BJ (cell line): ENCODE measurements at places on chromosomes 6 and 20. TPM values are rescaled to one million over a fixed set of nuclear protein-coding genes. Genes with fewer than 3 reads are reported as not detected.

GRCh38 chr6:151326116-151326825 is 65.1 kb downstream of the ZBTB2 start:
- no peak for DNase-seq

DNA sequence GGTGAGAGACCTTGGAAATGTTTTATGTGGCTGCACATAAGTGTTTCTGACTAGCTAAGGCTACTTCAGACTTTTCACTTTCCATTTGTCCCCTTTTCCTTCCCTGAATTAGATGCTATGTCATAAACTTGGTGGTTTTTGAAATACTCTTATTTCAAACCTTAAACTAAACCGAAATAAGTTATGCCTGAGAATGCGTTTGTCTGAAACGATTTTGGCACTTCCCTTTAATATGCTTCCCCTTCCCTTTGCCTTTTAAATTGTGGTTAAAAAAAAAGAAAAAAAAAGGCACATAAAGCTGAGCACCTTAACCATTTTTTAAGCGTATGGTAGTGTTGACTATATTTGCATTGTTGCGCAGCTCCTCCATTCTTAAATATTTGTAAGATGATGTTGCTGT is 14.3 kb downstream of the ZNF451 start:
- DNase-seq = no peak

- no peak for DNase-seq
Observed at GRCh38 chr6:145457556-145457955, 277.8 kb downstream of the EPM2A start.

DNA sequence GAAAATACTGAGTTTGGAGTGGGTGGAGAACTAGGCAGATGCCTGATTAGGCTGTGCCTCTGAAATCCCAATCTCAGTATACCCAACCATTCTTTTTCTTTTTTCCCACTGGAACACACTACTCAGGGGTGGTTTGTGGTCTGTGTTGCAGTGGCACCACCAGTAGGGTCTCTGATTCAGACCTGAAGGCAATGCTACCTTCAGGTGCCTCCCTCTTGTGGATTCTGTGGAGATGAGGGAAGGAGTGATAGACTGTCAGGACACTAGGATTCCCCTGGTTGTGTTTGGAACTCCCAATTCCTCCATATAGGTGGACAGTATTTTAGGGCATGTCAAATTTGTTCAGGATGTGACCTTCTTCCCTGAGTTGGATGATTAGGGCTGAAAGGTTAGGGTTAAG is 47.4 kb upstream of the SYNCRIP start:
- no peak for DNase-seq

- peak; percentile 5 for DNase-seq
Observed at GRCh38 chr20:62980380-62980960, 26.3 kb downstream of the BHLHE23 start.

- no peak for DNase-seq
Observed at GRCh38 chr20:58406422-58407001, 17.5 kb downstream of the VAPB start.

DNA sequence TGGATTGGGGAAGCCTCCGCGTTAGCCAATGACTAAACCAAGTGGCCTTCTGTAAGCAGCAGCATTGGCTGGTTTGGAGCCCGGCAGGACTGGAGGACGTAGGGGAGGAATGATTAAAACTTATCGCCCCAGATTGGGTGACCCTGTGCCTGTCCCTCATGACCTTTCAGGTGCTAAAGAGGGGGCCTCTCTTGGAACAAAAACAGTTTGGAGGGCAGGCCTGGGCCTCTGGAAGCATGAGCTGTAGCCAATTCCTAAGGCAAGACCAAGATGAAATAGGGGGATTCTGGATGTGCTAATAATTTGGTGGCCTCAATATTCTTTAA is 1.4 kb downstream of the GMPR start:
- no peak for DNase-seq

DNA sequence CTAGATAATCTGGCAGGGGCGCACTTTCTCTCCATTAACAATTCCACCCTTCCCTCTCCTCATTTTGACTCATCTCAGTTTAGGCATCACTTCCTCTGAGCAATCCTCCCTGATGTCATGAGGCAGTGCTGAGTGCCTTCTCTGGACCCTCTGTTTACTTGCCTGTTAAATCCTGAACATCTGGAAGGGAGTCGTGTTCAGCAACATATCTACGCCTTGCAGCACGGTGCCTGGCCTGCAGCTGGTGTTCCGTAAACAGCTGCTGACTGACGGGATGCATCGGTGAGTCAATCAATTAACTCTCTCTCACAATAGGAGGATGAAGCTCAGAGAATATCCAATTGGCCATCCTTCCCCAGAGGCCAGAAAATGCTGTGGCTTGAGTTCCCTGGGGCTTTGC is 613.5 kb downstream of the PTPRT start:
- no peak for DNase-seq

DNA sequence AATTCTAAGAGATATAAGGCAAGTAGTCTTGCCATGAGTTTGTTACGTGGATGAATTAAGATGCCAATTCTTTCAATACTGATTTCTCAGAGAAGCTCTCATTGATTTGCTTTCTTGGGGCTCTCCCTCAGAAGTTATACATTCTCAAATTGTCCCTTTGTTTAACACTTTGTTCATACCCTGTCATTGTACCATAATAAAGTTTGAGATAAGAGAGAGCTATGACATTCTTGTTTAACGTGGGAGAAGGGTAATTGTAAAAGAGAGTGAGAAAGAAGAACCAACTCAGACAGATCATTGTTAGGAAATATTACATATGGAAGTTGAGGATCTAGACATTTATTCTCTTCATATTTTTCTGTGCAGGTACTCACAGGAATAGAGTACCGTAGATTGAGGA is 19.1 kb downstream of the ACSS2 start:
- DNase-seq = no peak

DNA sequence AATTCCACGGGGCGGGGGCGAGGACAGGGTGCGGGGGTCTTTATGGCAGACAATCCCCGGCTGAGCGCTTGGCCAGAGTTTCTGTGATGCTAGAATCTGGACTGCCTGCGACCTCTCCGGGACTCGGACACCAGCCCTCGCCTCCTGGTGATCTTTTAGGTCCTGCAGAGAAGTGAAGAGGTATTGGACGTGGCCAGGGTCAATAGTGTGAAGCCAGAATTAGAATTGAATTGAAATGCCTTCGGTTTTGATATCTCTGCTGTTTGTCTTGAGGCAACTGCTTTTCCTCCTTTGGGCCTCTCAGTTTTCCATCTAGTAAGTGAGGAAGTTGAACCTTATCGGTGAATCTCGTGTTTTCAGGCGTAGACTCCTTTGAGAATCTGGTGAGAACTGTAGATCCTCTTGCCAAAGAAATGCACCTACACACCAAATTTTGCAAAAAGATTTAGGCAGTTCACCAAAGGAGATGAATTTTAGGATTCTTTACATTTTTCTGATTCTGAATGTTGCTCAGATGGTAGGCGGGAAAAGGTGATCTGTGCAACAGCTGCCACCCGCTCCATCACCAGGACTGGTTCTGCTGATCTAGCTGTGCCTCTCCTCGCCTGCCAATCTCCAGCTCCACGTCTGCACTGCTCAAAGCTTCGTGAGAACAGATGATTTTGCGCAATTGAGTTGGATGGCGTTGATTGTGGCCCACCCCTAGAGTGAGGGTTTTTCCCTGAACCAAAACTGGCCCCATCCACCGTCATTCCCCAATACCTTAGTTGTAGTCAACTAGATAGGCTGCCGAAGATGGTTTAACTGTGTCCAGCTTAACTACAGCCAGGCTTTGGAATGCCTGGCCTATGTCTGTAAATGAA is 837 bp upstream of the OSER1 start:
- DNase-seq = no peak

DNA sequence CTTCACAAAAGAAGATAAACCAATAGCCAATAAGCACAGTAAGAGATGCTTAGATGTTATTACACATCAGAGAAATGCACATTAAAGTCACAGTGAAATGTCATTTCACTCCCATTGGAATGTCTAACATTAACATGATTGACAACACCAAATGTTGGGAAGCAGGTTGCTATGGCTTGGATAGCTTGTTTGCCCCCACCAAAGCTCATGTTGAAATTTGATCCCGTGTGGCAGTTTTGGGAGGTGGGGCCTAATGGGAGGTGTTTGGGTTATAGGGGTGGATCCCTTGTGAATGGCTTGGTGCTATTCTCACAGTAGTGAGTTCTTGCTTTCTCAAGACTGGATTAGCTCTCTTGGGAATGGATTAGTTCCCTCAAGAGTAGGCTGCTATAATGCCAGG is 44.8 kb downstream of the MRAP2 start:
- DNase-seq = no peak

- no peak for DNase-seq
Observed at GRCh38 chr20:63572071-63572787, 1.8 kb downstream of the HELZ2 start.

DNA sequence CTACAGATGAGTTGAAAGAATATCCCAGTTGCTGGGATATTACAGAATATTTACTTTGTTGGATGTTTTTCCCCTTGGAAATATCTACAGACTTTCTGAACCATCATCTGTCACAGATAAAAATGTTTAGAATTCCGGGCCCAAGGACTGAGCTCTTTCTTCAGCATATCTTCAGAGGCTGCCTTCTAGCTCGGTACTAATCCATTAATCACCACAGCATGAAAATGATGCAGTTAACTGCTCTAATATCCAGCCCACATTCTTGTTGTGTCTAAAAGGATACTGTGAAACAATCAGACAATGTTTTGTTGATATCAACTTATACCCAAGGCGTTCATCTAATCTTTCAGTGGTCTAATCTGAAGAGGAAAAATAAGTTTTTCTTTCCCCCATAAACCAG is 247.4 kb downstream of the TBC1D32 start:
- no peak for DNase-seq

DNA sequence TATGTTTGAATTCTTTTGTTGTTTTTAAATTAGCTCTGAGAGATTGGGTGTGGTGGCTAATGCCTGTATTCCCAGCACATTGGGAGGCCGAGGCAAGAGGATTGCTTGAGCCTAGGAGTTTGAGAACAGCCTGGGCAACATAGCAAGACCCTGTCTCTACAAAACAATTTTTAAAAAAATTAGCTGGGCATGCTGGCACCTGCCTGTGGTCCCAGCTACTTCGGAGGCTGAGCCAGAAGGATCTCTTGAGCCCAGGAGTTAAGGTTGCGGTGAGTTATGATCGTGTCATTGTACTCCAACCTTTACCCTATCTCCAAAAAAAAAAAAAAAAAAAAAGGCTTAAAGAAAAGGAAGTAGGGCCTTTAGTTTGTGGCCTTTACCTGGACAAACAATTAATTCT is 22.9 kb downstream of the DHX35 start:
- no peak for DNase-seq

DNA sequence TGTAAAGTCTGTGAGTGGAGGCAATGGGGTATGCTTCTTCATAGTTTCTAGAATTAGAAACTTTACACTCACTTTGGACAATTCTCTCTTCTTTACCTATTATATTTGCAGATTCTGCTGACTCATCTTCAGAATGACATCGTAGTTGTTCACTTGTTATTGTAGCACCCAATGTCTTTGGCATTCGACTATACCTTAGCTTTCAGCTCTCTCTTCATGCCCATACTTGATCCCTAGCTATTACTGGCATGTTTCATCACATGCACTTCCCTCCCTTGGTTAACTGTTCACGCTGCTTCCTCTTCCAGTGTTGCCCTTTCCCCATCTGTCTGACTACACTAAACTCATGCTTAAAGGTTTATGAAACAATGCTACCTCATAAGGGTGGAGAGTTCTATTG is 298.1 kb upstream of the TCF21 start:
- DNase-seq = no peak

GRCh38 chr6:137739544-137739943 is 127.5 kb upstream of the TNFAIP3 start:
- no peak for DNase-seq

- no peak for DNase-seq
Observed at GRCh38 chr6:15107644-15108382, 138.1 kb upstream of the JARID2 start.

GRCh38 chr6:10405513-10405900 is 9.4 kb downstream of the TFAP2A start:
- no peak for DNase-seq

DNA sequence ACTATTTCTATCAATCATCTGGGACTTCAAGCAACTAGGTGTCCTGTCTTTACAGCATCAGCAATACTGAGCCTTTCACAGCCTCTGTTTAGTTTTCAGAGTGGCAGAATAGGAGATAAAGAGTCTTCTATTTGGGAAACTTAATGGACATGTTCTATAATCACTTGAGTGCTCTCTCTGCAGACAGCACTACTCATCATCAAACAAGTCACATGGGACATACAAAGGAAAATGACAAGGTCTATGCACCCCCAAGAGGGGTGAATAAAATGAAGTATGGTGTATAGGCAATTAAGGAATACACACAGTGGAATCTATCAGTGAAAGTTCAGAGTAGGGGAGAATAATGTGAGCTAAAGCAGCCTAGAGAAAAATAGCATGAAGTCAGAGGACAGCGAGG is 237.8 kb upstream of the THEMIS start:
- no peak for DNase-seq

GRCh38 chr6:89258912-89259311 is 41.8 kb upstream of the GABRR1 start:
- no peak for DNase-seq

GRCh38 chr20:53824779-53825178 is 231.1 kb upstream of the ZNF217 start:
- DNase-seq = no peak

The MRAP2 gene
- 0.16 and 0.26 TPM in 2 replicates for polyA plus RNA-seq

The PHACTR1 gene
- polyA plus RNA-seq = 0.40 and 0.42 TPM in 2 replicates

The WFDC9 gene
- not detected in 2 replicates for polyA plus RNA-seq

The ANGPT4 gene
- polyA plus RNA-seq = not detected in 2 replicates

The ALDH5A1 gene
- polyA plus RNA-seq = 0.64 and 0.75 TPM in 2 replicates

The KHDC1L gene
- 0.31 TPM in 1 of 2 replicates, not detected in the other for polyA plus RNA-seq

The SPDEF gene
- not detected in 2 replicates for polyA plus RNA-seq

The TMC2 gene
- polyA plus RNA-seq = not detected in 2 replicates

The BTN1A1 gene
- not detected in 2 replicates for polyA plus RNA-seq

The GSTA2 gene
- not detected in 2 replicates for polyA plus RNA-seq

The FAM217A gene
- not detected in 2 replicates for polyA plus RNA-seq

The TMEM244 gene
- not detected in 2 replicates for polyA plus RNA-seq

The PAK5 gene
- polyA plus RNA-seq = not detected in 2 replicates
